ENCODE measurements at places on chromosomes 16 and 17. TPM values are rescaled to one million over a fixed set of nuclear protein-coding genes. Genes with fewer than 3 reads are reported as not detected.

CDRT15 gene
- not detected for total RNA-seq

TP53TG3B gene
- not detected for total RNA-seq

FAM20A gene
- not detected for total RNA-seq

DNA sequence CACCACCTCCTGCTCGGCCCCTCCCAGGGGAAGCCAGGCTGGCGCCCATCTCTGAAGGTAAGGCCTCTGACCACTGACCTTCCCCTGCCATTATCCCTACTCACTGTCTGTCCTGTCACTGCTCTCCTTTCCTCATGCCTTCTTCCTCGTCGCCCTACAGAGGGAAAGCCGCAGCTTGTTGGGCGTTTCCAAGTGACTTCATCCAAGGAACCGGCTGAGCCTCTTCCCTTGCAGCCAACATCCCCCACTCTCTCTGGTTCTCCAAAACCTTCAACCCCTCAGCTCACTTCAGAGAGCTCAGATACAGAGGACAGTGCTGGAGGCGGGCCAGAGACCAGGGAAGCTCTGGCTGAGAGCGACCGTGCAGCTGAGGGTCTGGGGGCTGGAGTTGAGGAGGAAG is 3.0 kb downstream of the COA3 start:
- no peak overlapping the region for H3K27ac ChIP-seq
- H3K36me3 ChIP-seq = peaks cover 13% of the 10 kb centered on the region
- peaks cover 18% of the 10 kb centered on the region for H3K4me1 ChIP-seq
- peaks cover 5% of the 10 kb centered on the region for H3K27me3 ChIP-seq

- H3K27ac ChIP-seq = no peak overlapping the region
- H3K4me1 ChIP-seq = peaks cover 30% of the 10 kb centered on the region
- H3K27me3 ChIP-seq = peaks cover 54% of the 10 kb centered on the region
- no peak overlapping the region for H3K4me3 ChIP-seq
Measured at GRCh38 chr17:15257258-15257788, 7.8 kb downstream of the PMP22 start.

DNA sequence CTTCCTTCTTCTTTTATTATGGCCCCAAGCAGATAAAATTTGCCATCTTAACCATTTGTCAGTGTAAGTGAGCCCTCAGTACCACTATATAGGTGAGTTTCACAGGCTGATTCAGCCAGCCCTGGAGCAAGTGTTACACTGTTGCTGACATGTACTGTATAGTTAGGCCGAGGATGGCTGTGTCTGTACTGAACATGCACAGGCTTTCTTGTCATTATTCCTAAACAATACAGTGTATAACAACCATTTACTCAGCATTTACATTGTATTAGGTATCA is 53.7 kb downstream of the AMFR start:
- H3K27me3 ChIP-seq = no peaks in the 10 kb centered on the region
- peaks cover 15% of the 10 kb centered on the region for H3K4me1 ChIP-seq
- no peak for DNase-seq

GRCh38 chr17:15334266-15334665 is 7.1 kb downstream of the TEKT3 start:
- H3K4me3 ChIP-seq = no peak overlapping the region
- no peaks in the 10 kb centered on the region for H3K36me3 ChIP-seq
- no peaks in the 10 kb centered on the region for H3K4me1 ChIP-seq
- H3K27me3 ChIP-seq = peaks cover 12% of the 10 kb centered on the region
- no peak for DNase-seq
